ENCODE measurements at places on chromosomes 1 and 21.

DNA sequence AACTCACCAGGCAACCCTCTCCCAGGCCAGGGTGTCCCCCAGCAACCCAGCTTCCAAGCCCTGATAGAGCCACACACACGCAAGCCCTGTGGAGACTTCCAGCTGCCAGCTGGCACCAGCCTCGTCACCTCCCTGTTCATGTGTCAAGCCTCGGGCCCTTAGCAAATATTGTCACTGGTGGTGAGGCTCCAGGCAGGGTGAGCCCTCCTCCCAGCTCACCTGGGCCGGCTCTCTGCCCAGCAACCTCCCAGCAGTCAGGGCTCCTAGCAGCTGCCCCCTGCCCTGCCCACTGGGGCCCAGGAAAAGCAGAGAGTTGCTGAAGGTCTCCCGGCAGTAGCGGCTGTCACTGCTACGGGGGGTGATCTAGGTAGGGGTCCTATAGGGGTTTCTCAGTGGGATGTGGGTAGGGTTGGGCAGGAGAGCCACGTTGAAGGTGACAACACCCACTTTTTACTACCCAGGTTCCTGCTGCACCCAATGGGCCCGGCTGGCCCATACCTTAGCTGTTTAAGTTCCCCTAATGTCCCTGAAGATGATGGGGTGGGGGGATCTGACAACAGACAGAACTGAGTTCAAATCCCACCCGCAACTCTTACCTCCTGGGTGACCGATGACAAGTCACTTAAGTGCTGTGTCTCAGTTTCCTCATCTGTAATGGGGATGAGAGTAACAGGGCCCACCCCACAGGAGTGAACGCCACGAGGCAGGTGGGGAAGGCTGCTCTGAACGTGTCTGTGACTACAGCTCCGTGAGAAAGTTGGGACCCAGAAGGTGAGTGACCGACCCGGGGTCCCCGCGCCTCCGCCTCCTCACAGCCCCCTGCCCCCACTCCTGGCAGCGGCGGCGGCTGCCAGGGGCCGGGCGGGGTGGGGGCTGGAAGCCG, 678 bp downstream of the TTC39A start:
- no peak for DNase-seq

DNA sequence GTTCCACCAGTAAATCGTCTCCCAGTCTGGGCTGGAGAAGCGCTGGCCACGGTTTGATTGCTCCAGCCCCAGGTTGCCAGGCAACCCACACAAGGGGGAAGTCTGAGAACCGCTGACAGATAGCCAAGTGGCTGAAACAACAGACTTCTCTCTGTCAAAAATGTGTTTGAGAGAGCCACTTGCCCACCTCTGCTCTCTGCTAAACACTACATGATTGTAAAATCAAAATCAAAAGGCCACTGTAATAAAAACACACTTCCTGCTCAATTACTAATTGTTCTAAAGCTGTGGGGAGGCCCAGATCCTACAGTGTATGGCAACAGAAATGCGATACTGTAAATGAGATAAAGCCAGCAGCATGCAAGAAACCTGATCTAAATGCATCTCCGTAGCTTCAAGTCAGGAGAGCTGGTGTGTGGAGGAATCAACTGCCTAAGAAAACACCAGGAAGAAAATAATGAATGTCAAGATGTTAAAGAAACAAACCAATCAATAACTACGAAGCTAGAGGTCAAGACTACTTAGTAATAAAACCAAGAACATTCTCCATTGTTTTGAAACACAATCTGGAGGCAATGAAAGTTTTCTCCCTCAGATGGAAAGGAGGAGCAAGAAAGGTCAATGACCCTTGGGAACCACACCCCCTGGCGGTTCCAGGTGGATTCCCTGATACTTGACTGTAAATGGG, 121.2 kb downstream of the SLC45A1 start:
- DNase-seq, result peak; percentile 48

DNA sequence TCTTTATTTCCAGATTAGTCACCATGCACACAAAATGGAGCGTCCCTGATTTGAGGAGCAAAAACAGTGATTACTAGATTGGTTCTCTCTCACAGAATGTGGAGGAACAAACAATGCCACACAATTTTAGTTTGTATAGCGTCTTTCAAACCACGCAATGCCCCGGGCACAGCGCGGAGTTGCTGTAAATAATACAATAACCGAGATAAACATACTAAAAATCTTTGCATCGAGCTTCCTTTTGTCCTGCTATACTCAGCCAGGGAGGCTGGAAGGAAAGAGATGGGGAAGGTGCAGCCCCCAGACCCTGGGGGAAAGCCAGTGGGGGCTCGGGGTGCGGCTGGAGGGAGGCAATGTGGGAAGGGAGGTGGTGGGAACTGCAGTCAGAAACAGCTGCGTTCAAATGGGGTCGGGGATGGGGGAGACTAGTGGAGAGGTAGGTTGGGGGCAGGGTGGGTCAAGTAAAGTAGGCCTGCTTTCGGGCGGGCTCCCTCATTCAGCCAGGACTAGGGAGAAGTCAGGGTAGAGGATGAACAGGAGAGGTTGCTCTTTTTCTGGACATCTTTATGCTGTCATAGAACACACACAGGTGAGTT, 366.3 kb downstream of the RPS6KC1 start:
- DNase-seq, result no peak

GRCh38 chr21:18769599-18769998, 366.0 kb upstream of the TMPRSS15 start:
- DNase-seq, result no peak

- no peak for DNase-seq
Observed at GRCh38 chr1:156153362-156153761, at the start of gene SEMA4A. Gene SEMA4A, plus strand, starts transcription at chr1:156153585. Its CDS starts 994 bp downstream, at chr1:156154579.

- DNase-seq, result no peak
Observed at GRCh38 chr1:116731439-116731838, 22.8 kb upstream of the CD2 start.

- DNase-seq, result no peak
Observed at GRCh38 chr1:171748651-171749050, 6.8 kb upstream of the VAMP4 start.

DNA sequence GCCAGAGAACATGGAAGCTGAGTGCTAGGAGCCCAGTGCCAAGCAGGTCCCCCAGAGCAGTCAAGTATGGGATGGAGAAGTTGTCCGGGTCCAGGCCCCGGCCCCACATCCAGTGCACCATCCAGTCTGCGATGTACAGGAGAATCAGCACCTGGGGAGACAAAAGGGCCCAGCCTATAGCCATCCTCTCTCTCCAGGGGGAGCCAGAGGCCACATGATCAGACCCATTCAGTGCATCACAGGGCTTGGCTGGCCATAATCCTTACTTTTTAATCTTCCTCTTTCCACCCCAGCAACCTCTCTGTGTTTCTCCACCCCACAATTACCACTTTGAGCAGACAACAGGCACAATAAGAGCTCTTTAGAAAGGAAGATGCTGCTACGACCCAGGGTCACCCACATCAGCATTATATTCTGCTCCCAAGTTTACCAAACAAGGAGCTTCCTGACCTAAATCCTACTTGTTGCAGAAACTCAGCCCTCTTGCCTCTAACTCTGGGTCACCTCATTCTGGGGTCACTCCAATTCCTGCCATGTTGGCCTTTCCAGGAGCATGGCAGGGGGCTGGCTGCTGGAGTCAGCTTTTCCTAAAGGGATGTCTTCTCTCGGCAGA, 16.4 kb upstream of the RAB29 start:
- DNase-seq, result peak; percentile 62

- DNase-seq, result peak; percentile 36
Observed at GRCh38 chr1:56577406-56578137, 1.8 kb downstream of the PLPP3 start.

DNA sequence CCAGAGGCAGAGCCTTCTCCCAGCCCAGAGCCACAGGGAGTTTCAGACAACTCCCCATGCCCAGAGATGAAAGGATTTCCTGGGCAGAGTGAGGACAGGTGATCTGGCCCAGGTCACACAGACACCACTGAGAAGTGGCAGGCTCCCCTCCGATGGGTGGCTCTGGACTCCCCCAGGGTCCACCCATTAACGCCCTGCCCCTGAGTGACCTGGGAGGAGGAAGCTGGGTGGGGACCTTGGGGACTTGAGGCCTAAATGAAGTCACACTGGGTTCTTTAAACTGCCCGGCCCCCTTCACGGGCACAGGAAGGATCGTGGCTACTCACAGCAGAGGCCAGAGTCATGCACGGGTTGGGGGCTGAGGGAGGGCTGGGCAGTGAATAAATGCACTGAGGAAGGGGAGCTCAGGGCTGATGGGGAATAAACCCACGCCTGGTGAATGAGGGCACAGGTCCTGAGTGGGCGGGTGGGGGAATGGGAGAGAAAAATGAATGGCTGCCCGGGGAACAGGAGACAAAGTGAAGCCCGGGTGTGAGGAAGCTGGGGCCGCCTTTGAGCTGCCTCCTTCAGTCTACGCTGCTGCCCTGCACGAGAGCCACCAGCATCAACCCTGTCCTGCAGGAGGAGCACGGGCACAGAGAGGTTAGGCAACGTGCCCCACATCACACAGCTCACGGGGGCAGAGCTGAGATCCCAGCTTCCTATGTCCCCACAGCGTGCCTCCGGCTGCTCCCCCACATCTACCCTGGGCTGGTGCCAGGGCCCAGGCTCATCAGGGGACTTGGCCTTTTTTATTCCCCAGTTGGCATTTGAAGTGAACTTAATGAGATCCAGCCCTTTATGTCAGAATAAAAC, 404.3 kb downstream of the MATN1 start:
- no peak for DNase-seq

DNA sequence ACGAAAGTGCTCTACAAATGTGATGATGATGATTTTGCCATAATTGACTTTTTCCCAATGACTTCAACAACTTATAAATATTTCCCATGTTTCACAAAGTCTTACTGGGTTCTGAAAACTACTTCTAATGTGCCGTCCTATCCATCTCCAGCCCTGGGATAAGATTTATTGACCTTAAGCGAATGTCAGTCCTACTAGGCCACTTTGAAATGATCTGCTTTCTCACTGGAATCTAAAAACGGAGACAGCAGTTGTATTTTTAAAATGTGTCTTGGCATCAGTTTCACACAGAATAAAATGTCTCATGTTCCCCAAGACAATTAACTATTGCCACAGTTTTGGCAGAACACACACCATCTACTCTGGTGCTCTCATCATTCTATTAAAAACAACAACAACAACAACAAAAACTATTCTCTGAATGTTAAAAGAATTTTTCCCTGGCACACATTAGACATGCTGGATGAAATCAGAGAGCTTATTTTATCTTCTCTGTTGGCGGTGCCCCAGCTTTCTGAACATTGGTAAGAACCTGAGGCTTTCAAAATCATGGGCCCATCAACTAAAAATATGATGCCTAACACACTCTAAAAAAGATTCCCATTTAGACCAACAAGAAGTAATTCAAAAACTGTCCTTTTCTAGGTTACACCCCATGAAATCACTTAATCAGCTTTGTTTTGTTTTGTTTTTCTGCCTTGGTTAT, 23.1 kb upstream of the DNASE2B start:
- no peak for DNase-seq
